Hippocampal formation (tissue), 2 donors: ENCODE measurements at places on chromosomes 2 and 18.
A peak's percentile ranks its signal among the peaks of the same experiment; 100 is the strongest.

- no peak for DNase-seq
Observed at GRCh38 chr18:79705272-79705671, 25.7 kb downstream of the CTDP1 start.

DNA sequence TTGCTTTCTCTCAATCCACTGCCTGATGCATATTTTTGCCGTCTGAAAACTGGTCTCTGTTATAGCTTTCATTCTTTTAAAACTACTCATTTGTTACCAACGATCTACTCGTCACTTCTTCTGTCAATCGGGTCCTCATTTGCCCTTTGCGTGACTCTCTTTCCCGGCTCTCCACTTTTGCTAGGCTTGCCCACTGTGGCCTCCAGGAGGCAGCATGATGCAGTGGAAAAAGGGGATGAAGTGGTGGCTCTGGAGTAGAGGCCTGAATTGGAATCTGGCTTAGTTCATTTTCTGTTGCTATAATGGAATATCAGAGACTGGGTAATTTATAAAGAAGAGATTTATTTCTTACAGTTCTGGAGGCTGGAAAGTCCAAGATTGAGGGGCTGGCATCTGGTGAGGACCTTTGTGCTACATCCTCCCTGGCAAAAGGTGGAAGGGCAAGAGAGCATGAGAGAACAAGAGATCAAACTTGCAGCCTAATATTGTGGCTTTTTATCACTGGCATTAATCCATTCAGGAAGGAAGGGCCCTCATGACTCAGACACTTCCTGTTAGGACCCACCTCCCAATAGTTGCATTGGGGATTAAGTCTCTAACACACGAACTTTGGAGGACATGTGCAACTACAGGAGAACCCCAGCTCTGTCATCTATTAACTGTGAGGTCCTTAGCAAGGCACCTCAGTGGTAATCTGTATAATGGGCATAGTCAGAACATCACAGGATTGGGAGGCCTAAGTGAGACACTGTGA, 15.4 kb downstream of the GDF7 start:
- no peak for DNase-seq

- DNase-seq: no peak
Observed at GRCh38 chr2:25112113-25112512, 56.3 kb downstream of the POMC start.

DNA sequence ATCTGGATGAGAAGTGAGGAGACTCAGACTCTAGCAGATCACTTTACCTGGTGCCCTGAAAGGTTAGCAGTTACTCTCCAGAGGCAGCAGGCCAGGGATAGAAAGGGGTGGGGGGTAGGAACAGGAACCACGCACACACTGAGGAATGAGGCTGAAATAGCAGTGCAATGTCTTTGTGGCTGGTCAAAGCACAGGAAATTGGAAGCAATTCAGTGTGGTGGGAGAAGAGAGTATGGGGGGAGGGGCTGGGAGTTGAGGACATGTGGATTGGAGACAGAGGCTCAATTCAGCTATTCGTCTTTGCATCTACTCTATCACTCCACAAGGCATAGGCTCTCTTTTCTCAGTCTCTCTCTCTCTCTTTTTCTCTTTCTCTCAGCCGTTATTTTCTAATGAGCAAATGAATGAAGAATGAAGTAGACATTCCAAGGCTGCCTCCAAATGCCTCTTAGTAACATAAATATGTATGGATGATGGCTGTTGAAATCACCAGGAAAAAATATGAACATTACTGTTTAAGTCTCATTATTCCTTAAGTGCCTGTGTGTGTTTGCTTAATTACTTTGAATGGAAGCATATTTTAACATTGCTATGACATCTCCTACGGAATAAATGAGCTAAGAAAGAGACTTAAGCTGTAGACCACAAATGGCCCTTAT, 979.4 kb downstream of the TSN start:
- no peak for DNase-seq

GRCh38 chr18:78822171-78822948, 157.3 kb upstream of the SALL3 start:
- DNase-seq: no peak

GRCh38 chr2:30231996-30232800, 864 bp downstream of the LBH start:
- no peak for DNase-seq

DNA sequence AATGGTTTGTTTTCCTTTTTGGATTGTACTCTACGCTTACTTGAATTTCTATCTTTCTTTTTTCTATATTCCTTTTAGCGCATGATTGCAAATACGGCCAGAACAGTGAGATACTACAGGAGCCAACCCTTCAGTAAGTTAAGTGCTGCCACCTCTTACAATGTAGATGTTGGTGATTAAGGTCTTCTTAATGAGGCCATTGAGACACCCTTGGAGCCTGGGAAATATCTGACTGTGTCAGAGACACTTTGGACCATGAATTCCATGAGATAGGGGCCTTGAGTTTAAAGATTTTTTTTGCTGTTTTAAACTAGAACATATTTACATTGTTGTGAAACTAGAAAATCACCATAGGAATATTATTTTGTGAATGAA, 27.1 kb upstream of the MAP3K20 start:
- DNase-seq: no peak

DNA sequence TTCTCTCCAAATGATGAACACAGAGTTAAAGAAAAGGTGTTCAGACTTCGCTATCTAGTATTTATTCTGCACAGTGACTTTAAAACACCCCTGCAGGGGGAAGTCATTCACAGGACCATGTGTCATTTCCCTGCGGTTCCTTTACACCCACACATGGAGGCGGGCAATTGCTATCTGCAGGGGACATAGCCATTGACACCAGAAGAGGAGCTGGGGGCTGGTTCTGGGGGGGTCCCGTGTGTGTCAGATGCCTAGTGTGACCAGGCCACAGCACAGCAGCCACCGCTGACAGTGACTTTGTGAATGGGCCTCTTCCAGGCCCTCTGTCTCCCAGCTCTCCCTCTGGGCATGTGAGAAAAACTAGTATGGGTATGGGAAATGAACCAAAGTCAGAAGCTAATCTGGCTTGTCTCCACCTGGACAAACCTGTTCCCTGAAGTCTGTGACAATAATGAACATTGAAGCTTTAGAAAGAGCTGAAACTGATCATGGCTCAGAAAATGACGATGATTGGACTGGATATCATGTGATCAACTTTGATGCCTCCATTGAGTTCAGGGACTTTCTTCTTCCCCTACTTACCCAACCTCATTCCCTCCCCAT, 7.5 kb upstream of the GBX2 start:
- DNase-seq: no peak

GRCh38 chr2:111121828-111122630, 1.3 kb downstream of the BCL2L11 start:
- peak; percentile 88 for DNase-seq

DNA sequence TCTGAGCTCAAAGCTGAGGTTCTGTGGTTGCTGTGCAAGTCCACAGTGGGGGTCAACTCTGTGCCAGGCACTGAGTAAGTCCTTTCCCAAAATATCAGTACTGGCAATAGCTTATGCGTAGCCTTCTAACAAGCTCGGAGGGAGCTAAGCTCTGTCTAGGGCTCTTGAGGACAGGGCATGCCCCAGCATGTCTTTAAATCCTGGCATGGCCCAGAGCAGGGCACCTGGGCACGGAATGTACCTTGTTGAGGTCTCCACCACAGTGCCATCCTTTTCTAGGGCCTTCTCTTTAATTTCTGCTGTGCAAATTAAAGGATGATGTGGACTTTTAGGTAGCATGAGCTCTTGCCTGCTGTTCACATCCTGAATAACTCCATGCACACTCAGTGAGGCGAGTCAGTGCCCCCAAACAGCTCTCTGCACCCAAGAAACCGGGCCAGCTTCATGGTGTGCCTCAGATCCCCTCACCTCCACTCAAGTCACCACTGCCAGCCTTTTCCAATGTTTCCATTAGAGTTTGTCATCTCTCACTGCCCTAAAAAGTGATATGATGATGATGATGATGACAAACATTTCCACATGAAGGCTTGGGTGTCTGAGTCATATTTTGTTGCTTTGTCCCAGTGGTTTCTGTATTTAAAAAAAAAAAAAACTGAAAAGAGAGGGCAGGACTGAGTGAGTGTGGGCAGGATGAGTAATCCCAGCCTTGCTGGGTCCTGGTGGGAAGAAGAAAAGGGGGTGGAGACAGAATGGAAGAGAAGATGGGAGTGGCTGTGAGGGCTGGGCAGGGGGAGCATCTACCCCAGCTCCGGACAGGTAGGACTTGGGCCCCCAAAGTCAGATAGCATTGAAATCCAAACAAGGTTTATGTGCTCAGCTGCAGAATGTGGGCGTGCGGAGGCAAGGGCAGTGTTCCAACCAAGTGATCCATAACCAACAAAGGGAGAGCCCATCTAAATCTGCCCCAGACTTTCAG, 78.9 kb downstream of the ZBTB7C start:
- DNase-seq: no peak

DNA sequence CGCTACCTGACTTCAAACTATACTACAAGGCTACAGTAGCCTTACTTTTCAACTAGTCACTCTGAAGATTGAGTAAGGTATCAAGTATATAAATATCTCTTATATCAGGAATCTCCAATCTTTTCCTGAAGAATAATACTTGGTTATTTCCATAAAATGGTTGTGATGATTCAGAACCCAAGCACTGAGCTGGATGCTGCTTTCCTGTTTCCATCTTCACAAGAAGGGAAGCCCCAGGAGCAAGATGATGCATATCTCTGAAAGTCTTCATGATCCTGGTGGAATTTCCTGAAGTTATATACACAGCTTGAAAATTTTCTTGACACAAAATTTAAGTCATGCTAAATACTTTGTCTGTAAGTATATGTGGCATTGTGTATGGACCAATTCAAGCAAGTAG, 243.9 kb upstream of the TANK start:
- DNase-seq: no peak

GRCh38 chr2:171139860-171140259, 20.8 kb downstream of the TLK1 start:
- no peak for DNase-seq
